Smooth muscle cell of the coronary artery (primary cell): ENCODE measurements at places on chromosomes 16 and 17. TPM values are rescaled to one million over a fixed set of nuclear protein-coding genes. Genes with fewer than 3 reads are reported as not detected.

ZFP3 gene
- 0.47 and 0.90 TPM in 2 replicates for total RNA-seq

PIRT gene
- not detected in 2 replicates for total RNA-seq

HSD11B2 gene
- total RNA-seq: not detected in 2 replicates

NCOR1 gene
- 60.7 and 66.1 TPM in 2 replicates for total RNA-seq

TIGD7 gene
- total RNA-seq: 3.9 and 4.7 TPM in 2 replicates

SLFN12 gene
- total RNA-seq: 12.1 and 35.1 TPM in 2 replicates

CHRNB1 gene
- 7.1 and 9.6 TPM in 2 replicates for total RNA-seq

KRTAP4-4 gene
- total RNA-seq: not detected in 2 replicates

OR3A3 gene
- total RNA-seq: not detected in 2 replicates

TP53TG3F gene
- not detected in 2 replicates for total RNA-seq

GAST gene
- not detected in 2 replicates for total RNA-seq

ARHGAP27 gene
- total RNA-seq: 1.1 and 2.3 TPM in 2 replicates

CHD9NB gene
- 0.98 and 3.5 TPM in 2 replicates for total RNA-seq

UMOD gene
- not detected in 2 replicates for total RNA-seq

TBC1D3K gene
- not detected in 2 replicates for total RNA-seq

HOXB5 gene
- total RNA-seq: not detected in 2 replicates

RNF43 gene
- 0.15 TPM in 1 of 2 replicates, not detected in the other for total RNA-seq

CCL4 gene
- total RNA-seq: not detected in 2 replicates

CACNG5 gene
- not detected in 2 replicates for total RNA-seq

LGALS9B gene
- not detected in 2 replicates for total RNA-seq

USP6 gene
- total RNA-seq: not detected in 2 replicates

C16orf89 gene
- total RNA-seq: 0.82 TPM in 1 of 2 replicates, not detected in the other

MT4 gene
- not detected in 2 replicates for total RNA-seq

SKAP1 gene
- not detected in 2 replicates for total RNA-seq

EFCAB5 gene
- total RNA-seq: 0.35 TPM in 1 of 2 replicates, not detected in the other

HYDIN gene
- total RNA-seq: 0.08 and 0.12 TPM in 2 replicates

KRTAP3-2 gene
- not detected in 2 replicates for total RNA-seq

ENPP7 gene
- not detected in 2 replicates for total RNA-seq

TP53TG3B gene
- total RNA-seq: 0.08 TPM in 1 of 2 replicates, not detected in the other

TMEM238L gene
- not detected in 2 replicates for total RNA-seq

SP2 gene
- total RNA-seq: 0.23 and 0.35 TPM in 2 replicates

TMEM94 gene
- total RNA-seq: 16.3 and 22.5 TPM in 2 replicates

PSMB10 gene
- 64.9 and 89.9 TPM in 2 replicates for total RNA-seq
